T-helper 2 cell treated with Interferon-gamma antibody and Interleukin-4, amounts not matched to agents 100 ng/mL and 5 ng/mL, for 36 hours (primary cell): ENCODE measurements at places on chromosomes 2 and 18. TPM values are rescaled to one million over a fixed set of nuclear protein-coding genes. Genes with fewer than 3 reads are reported as not detected.

Gene CLHC1
- 13.6 and 14.6 TPM in 2 replicates for total RNA-seq

Gene TBC1D8
- 0.66 and 0.73 TPM in 2 replicates for total RNA-seq

Gene CERS6
- 16.2 and 16.8 TPM in 2 replicates for total RNA-seq

Gene ITPRID2
- 54.9 and 58.3 TPM in 2 replicates for total RNA-seq

Gene ALLC
- total RNA-seq, result not detected in 2 replicates

Gene TNFAIP6
- not detected in 2 replicates for total RNA-seq

Gene KCNIP3
- not detected in 2 replicates for total RNA-seq

Gene ACMSD
- not detected in 2 replicates for total RNA-seq

Gene PRSS56
- not detected in 2 replicates for total RNA-seq

Gene ALKAL2
- total RNA-seq, result 0.80 and 2.1 TPM in 2 replicates

Gene TLX2
- total RNA-seq, result 1.1 and 1.2 TPM in 2 replicates

Gene DLX2
- total RNA-seq, result not detected in 2 replicates

Gene CD207
- total RNA-seq, result not detected in 2 replicates

Gene EXOC6B
- total RNA-seq, result 16.4 and 16.9 TPM in 2 replicates

Gene CAPN13
- total RNA-seq, result not detected in 2 replicates

Gene NLRC4
- total RNA-seq, result not detected in 2 replicates

Gene VAPA
- 168 and 179 TPM in 2 replicates for total RNA-seq

Gene RNU2-63P
- total RNA-seq, result 22.6 and 24.3 TPM in 2 replicates

Gene MARCHF4
- total RNA-seq, result not detected in 2 replicates

Gene DAPL1
- not detected in 2 replicates for total RNA-seq

Gene DLX1
- total RNA-seq, result not detected in 2 replicates

Gene KIF5C
- total RNA-seq, result 12.5 and 12.8 TPM in 2 replicates

Gene LAMA3
- 0.11 TPM in 2 replicates for total RNA-seq

Gene TFPI
- total RNA-seq, result 0.11 TPM in 1 of 2 replicates, not detected in the other

Gene GALNT13
- 0.14 and 0.18 TPM in 2 replicates for total RNA-seq

Gene RAD51AP2
- total RNA-seq, result not detected in 2 replicates

Gene ANO7
- 0.32 and 0.52 TPM in 2 replicates for total RNA-seq

Gene CD8B2
- 0.11 TPM in 1 of 2 replicates, not detected in the other for total RNA-seq

Gene NEU2
- total RNA-seq, result not detected in 2 replicates

Gene RIF1
- total RNA-seq, result 56.6 and 63.9 TPM in 2 replicates

Gene ARHGAP28
- not detected in 2 replicates for total RNA-seq

Gene MALL
- not detected in 2 replicates for total RNA-seq

Gene BUB1
- 107 and 114 TPM in 2 replicates for total RNA-seq

Gene TAF4B
- total RNA-seq, result 10.1 and 10.4 TPM in 2 replicates
